ENCODE measurements at places on chromosomes 5 and 9. TPM values are rescaled to one million over a fixed set of nuclear protein-coding genes. Genes with fewer than 3 reads are reported as not detected.
A peak's percentile ranks its signal among the peaks of the same experiment; 100 is the strongest.

DNA sequence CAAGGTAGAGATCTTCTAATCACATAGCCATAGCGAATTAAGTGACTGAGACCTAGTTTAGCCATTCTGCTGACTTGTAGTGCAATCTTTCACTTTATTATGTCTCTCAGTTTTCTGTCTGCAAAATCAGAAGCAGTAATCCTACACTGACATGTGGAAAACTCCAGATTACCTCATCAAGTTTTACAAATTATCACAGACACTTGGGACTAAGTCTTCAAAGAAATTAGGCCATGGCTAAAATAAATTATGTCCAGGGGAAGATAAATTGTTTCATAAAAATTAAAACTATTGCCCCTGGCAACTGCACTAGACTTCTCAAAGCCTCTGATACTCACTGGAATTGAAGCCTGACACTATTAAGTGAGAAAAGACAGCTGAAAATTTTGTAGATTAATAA lies 129.9 kb upstream of the RGMB start:
- no peaks in the 10 kb centered on the region for H3K36me3 ChIP-seq
- no peak overlapping the region for H3K27ac ChIP-seq
- DNase-seq: no peak
- H3K4me1 ChIP-seq: no peaks in the 10 kb centered on the region
- H3K4me3 ChIP-seq: no peak overlapping the region
- no peaks in the 10 kb centered on the region for H3K27me3 ChIP-seq

DNA sequence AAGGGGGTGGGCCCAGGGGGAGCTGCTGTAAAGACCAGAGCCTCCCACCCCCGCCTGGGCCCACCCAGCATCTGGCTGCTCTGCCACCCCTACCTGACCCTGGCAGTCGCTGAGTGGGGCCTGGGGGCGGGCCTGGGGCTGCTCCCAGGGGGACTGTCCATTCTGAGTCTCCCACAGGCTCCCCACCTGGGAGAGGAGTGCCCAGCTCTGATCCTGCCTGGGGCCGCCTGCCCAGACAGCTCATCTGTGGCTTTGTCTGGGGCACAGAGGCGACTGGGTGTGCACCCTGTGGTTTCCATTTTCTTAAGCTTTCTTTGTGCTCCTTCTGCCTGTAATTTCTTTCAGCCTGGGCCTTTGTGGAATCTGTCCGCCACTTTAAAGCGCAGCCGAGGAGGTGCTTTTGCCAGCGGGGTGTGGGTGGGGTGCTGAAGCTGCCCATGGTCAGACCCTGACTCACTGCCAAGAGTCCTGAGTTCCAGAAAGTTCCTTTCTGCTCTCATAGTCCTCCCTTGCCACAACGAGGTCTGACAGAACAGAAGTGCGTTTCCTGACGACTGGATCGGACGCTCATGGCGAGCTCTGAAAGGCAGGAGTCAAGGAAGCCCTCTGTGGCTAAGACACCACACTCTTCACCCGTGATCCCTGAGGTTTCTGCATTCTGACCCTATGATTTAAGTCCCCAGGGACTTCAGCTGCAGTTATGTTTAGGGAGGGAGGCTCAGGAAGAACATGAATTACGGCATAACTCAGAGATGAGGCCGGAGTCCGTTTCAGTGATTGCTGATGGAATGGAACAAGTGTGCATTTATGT lies 225.0 kb downstream of the FANCC start:
- H3K4me3 ChIP-seq: no peak overlapping the region
- DNase-seq: peak; percentile 20
- H3K27ac ChIP-seq: no peak overlapping the region
- H3K4me1 ChIP-seq: peaks cover 13% of the 10 kb centered on the region
- no peaks in the 10 kb centered on the region for H3K36me3 ChIP-seq

- no peak overlapping the region for H3K27ac ChIP-seq
- H3K27me3 ChIP-seq: no peaks in the 10 kb centered on the region
- H3K36me3 ChIP-seq: no peaks in the 10 kb centered on the region
- DNase-seq: no peak
- no peak overlapping the region for H3K4me3 ChIP-seq
Measured at GRCh38 chr5:28403846-28404245, 1365.5 kb upstream of the CDH9 start.

GRCh38 chr9:93266521-93267001 lies 82.6 kb downstream of the WNK2 start:
- DNase-seq: peak; percentile 10
- peaks cover 9% of the 10 kb centered on the region for H3K4me1 ChIP-seq
- H3K4me3 ChIP-seq: no peak overlapping the region
- H3K27me3 ChIP-seq: peaks cover 25% of the 10 kb centered on the region
- H3K36me3 ChIP-seq: no peaks in the 10 kb centered on the region

DNA sequence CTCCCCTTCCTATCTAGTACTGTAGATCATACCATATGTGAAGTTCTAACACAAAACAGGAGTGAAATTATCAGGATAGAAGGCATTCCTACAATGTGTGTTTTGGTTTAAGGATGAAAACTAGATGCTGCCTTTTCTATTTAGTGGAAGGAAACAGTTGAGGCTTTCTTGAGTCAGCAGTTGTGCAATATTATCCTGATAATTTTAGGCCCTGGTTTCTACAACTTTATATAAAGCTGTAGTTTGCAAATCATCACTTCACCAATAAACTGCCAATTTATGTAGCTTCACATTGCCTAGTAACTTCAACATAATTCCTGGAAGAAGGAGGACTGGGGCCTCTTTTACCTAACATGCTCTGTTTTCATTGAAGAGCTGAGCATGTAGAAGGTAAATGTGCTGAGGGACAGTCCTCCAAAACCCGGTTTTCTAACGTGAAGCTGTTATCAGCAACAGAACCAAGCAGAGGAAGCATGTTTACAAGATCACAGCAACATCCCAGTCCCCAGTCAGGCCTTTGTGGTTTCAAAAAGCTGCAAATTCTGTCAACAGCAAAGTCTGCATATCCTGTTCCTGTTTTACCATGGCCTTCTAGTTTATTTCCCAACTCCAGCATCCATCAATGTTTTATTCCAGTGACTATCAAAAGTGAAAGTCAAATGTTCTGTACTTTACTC lies 513.4 kb upstream of the MEF2C start:
- no peak overlapping the region for H3K4me3 ChIP-seq
- H3K36me3 ChIP-seq: no peaks in the 10 kb centered on the region
- no peaks in the 10 kb centered on the region for H3K4me1 ChIP-seq

GRCh38 chr5:149677731-149678130 lies 52.4 kb upstream of the PPARGC1B start:
- H3K27me3 ChIP-seq: peaks cover 37% of the 10 kb centered on the region
- no peak overlapping the region for H3K27ac ChIP-seq
- no peaks in the 10 kb centered on the region for H3K4me1 ChIP-seq
- H3K4me3 ChIP-seq: no peak overlapping the region
- H3K36me3 ChIP-seq: no peaks in the 10 kb centered on the region

DNA sequence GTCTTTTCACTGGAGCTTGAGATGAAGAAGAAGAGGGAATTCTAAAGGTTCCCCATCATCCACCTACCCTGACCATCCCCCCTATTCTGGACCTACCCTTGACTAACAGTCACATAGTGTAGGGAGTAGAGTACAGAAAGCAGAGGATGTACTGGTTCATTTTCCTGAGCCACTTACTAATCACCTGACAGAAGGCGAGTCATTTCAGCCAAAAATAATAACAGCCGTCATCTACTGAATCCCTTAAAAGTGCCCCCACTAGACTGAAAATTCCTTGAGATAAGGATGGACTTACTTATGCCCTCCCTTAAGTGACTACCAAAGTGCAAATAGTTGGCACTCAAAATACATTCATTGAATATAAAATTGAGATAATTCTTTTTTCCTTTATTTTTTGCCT lies 112.2 kb downstream of the FOXD1 start:
- no peak for DNase-seq
- no peak overlapping the region for H3K27ac ChIP-seq
- peaks cover 34% of the 10 kb centered on the region for H3K27me3 ChIP-seq
- no peak overlapping the region for H3K4me3 ChIP-seq
- no peaks in the 10 kb centered on the region for H3K4me1 ChIP-seq

DNA sequence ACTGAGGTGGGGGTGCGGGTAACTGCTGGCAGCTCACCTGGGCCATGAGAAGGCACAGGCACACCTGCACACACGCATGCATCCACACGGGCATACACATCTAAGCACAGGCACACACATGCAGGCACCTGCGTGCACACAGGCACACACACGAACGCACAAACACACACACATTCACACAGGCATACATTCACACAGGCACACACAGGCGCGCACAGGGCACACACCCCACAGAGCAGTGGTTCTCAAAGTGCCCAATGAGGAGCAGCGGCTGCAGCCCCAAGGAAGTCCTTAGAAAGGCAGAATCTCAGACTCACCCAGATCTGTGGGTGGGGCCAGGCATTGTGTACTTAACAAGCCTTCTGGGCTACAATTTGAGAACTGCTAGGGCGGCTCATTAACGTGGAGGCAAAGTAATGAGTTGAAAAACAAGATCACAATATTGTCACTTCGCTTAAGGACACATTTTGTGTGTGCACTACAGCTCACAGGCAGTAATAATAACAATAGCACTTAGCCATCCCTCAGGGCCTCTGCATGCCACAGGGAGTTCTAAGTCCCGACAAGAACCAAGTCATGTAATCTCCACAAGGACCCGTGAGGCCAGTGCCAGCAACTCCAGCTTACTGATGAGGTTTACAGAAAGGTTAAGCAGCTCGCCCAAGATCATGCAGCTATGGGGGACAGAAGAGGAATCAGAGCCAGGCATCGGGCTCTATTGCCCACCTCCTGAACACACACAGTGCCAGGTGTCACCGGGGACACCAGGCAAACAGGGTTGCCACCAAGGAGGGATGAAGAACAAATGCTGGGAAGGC lies 91.6 kb downstream of the ROR2 start:
- H3K4me3 ChIP-seq: no peak overlapping the region
- H3K4me1 ChIP-seq: peaks cover 2% of the 10 kb centered on the region
- H3K36me3 ChIP-seq: no peaks in the 10 kb centered on the region
- no peak for DNase-seq
- no peak overlapping the region for H3K27ac ChIP-seq

DNA sequence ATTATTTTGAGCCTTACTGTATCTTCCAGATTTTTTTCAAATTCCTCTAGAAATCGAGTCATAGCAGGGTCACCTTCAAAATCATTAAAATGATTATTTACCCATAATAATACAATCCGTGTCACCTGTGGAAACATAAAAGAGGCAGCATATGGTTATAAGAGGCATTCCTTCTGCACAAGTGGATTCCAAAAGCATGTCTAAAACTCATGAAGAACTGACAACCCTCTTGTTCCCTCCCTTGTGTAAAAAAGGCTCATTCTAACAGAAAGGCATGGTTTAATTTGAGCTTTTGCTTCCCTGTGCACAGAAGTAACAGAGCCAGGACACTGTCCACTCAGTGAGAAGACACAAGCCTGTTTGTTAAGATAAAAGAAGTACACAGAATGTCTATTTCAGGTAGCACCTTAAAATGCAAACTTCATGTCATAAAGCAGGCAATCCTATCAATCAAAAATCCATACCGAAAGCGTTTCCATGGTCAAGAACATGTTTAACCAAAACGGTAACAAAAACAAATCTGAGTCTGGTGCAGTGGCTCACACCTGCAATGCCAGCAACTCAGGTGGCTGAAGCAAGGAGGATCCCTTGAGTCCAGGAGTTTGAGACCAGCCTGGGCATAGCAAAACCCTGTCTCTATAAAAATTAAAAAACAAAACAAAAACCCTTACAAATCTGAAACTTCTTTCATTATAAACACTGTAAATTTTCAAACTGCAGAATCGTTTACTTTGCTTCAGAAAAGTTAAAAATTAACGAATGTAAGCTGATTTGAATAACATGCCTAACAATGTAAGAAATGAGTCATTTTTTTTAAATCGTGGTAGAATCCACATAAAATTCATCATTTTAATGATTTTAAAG lies 139.3 kb downstream of the RAPGEF6 start:
- no peak overlapping the region for H3K4me3 ChIP-seq
- DNase-seq: no peak
- H3K27ac ChIP-seq: no peak overlapping the region
- peaks cover 3% of the 10 kb centered on the region for H3K4me1 ChIP-seq

- H3K36me3 ChIP-seq: no peaks in the 10 kb centered on the region
- H3K4me3 ChIP-seq: no peak overlapping the region
- DNase-seq: no peak
- no peaks in the 10 kb centered on the region for H3K27me3 ChIP-seq
- no peaks in the 10 kb centered on the region for H3K4me1 ChIP-seq
- H3K27ac ChIP-seq: no peak overlapping the region
Measured at GRCh38 chr5:118777189-118777736, 211.1 kb downstream of the DTWD2 start.

DNA sequence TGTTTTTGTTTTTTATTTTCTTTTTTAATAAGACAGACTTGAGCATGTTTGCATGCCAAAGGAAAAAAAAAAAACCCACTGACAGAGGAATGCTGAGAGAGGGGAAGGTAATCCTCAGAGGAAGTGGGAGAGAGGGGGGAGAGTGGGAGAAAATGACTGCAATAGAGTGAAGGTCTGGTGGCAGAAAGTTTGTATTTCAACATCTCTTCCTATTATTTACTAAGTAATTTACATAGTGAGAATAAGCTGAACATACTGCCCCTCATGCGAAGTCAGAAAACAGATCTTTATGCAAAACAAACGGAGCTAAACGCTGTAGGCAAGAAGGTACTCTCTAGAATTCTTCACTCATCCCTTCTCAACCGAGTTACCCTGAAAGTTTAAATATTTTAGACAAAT lies 45.0 kb downstream of the ELL2 start:
- H3K36me3 ChIP-seq: peaks cover 32% of the 10 kb centered on the region
- no peak overlapping the region for H3K4me3 ChIP-seq
- no peak overlapping the region for H3K27ac ChIP-seq
- peaks cover 40% of the 10 kb centered on the region for H3K4me1 ChIP-seq

- no peaks in the 10 kb centered on the region for H3K4me1 ChIP-seq
- peaks cover 4% of the 10 kb centered on the region for H3K27me3 ChIP-seq
- no peak for DNase-seq
- no peaks in the 10 kb centered on the region for H3K36me3 ChIP-seq
- H3K4me3 ChIP-seq: no peak overlapping the region
Measured at GRCh38 chr9:114085387-114085789, 7.3 kb upstream of the AMBP start.

DNA sequence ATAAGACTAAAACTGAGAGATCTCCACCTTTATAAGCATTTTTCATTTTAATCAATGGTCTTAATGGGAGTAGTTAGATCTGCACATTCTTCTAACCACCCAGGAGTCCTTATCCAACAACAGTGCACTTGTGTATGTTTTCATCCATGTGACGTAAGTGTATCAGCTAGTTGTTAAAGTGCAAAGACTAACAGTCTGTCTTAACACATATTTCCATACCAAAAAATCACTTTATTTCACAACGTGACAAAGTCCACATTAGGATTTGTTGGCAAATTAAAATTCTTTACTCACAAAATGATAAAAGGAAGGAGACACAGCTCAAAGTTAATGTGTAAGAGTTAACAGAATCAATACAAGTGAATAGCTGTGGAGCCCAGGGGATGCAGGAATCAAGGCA lies 1.9 kb upstream of the SMC2 start:
- DNase-seq: no peak
- no peak overlapping the region for H3K27ac ChIP-seq
- peaks cover 8% of the 10 kb centered on the region for H3K27me3 ChIP-seq
- peaks cover 19% of the 10 kb centered on the region for H3K36me3 ChIP-seq

GRCh38 chr9:22337261-22337660 lies 109.4 kb upstream of the DMRTA1 start:
- no peak overlapping the region for H3K27ac ChIP-seq
- no peaks in the 10 kb centered on the region for H3K36me3 ChIP-seq
- no peak for DNase-seq

- no peaks in the 10 kb centered on the region for H3K27me3 ChIP-seq
- H3K4me3 ChIP-seq: no peak overlapping the region
- DNase-seq: no peak
- no peaks in the 10 kb centered on the region for H3K36me3 ChIP-seq
- H3K27ac ChIP-seq: no peak overlapping the region
Measured at GRCh38 chr5:125410537-125411070, 664.2 kb upstream of the ZNF608 start.

Gene DRD1
- not detected for total RNA-seq

Gene RNF208
- total RNA-seq: 2.5 TPM

Gene ADCY2
- not detected for total RNA-seq

Gene LCN15
- total RNA-seq: not detected

Gene TRIM36
- total RNA-seq: not detected

Gene TIMD4
- total RNA-seq: 2.4 TPM

Gene SLC36A2
- total RNA-seq: not detected
